Calu3 (cell line): ENCODE measurements at places on chromosomes 2 and 18. TPM values are rescaled to one million over a fixed set of nuclear protein-coding genes. Genes with fewer than 3 reads are reported as not detected.

Gene CYP27A1
- total RNA-seq = 11.8 and 12.2 TPM in 2 replicates

Gene MSGN1
- not detected in 2 replicates for total RNA-seq

Gene ELP2
- 75.8 and 82.2 TPM in 2 replicates for total RNA-seq

Gene NEU2
- not detected in 2 replicates for total RNA-seq

Gene LIMS2
- total RNA-seq = 0.31 TPM in 1 of 2 replicates, not detected in the other

Gene SLC9A4
- 0.12 and 0.22 TPM in 2 replicates for total RNA-seq

Gene INPP5D
- not detected in 2 replicates for total RNA-seq

Gene INHBB
- not detected in 2 replicates for total RNA-seq

Gene GAL3ST2
- total RNA-seq = 0.27 TPM in 1 of 2 replicates, not detected in the other

Gene CD8B
- not detected in 2 replicates for total RNA-seq

Gene CFAP221
- 9.5 and 10.0 TPM in 2 replicates for total RNA-seq

DNA sequence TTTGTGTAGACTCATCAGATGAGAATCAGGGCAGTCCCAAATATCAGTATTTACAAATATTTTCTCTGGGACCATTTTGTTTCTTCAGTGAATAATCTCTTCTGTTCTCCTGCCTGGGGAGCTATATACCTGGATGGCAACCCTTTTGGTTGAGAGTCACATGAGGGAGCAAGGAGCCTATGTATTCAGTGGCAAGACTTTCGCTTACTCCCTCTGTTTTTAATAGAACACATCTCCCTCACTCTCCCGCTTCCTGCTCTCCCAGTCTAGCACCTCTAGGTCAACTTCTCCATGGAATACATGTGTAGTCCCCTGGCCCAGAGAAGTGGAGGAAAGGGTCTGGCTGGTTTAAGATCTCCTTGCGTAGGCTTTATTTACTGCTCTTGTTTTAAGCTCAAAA is 600.3 kb downstream of the CCDC85A start:
- H3K4me3 ChIP-seq = no peak overlapping the region
- no peaks in the 10 kb centered on the region for H3K27me3 ChIP-seq
- no peaks in the 10 kb centered on the region for H3K36me3 ChIP-seq
- DNase-seq = no peak

DNA sequence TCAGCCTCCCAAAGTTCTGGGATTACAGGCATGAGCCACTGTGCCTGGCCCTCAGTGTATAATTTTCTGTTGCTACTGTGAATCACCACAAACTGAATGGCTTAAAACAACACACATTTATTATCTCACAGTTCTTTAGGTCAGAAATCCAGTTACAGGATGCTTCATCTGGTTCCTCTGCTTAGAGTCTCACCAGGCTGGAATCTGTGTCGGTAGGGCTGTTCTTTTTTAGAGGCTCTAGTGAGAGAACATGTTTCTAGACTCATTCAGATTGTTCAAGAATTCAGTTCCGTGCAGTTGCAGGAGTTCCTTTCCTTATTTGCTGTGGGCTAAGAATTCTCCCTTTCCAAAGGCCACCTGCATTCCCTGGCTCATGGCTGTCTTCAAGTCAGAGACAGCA is 22.2 kb downstream of the CCDC121 start:
- no peaks in the 10 kb centered on the region for H3K4me1 ChIP-seq
- H3K4me3 ChIP-seq = no peak overlapping the region
- no peak overlapping the region for H3K27ac ChIP-seq
- H3K36me3 ChIP-seq = peaks cover 21% of the 10 kb centered on the region
- DNase-seq = no peak

DNA sequence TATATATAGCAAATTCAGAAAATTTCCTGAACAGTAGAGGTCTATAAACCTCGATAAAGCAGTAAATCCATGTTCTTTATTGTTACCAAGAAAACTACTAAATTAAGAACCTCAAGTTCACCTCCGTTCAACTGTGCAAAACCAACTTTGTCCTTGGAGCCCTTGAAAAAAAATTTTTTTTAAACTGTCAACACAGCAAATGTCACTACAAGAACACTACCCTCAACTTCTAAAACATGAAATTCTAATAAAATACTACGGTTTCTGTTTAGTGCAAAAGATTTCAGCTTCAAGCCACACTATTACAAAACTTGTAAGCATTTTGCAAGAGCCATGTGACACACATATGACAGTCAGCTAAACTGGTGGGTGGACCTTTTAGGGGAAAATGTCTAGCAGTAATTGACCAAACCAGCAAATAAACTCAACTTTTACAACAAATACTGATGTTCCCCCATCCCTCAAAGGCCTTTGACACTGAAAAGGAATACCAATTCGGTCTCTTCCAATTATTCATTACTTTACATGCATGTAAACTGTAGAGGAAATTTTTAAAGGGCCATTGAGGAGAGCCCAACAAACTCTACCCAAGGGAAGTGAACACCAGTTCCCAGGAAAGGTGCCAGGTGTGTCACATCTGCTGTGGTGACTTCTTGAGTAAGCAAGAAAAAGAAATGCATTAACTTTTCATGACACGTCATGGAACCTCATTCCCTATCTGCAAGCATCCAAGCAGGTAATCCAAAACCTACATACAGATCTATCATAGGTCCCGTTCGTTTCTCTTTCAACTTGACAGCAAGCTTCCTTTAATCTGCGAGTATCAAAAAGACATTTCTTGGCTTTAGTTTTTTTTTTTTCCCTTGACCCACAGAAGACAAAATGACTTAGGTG is 1.4 kb downstream of the RAB1A start:
- H3K36me3 ChIP-seq = peaks cover 30% of the 10 kb centered on the region
- no peaks in the 10 kb centered on the region for H3K27me3 ChIP-seq
- DNase-seq = no peak

GRCh38 chr2:191578031-191578430 is 99.9 kb upstream of the NABP1 start:
- no peak overlapping the region for H3K27ac ChIP-seq
- H3K4me1 ChIP-seq = peaks cover 24% of the 10 kb centered on the region
- no peak for DNase-seq
- H3K27me3 ChIP-seq = no peaks in the 10 kb centered on the region
- no peak overlapping the region for H3K4me3 ChIP-seq
- no peaks in the 10 kb centered on the region for H3K36me3 ChIP-seq

GRCh38 chr2:237674731-237675276 is 47.4 kb downstream of the LRRFIP1 start:
- peak; percentile 73 for DNase-seq
- peaks cover 19% of the 10 kb centered on the region for H3K27me3 ChIP-seq
- peaks cover 15% of the 10 kb centered on the region for H3K36me3 ChIP-seq

DNA sequence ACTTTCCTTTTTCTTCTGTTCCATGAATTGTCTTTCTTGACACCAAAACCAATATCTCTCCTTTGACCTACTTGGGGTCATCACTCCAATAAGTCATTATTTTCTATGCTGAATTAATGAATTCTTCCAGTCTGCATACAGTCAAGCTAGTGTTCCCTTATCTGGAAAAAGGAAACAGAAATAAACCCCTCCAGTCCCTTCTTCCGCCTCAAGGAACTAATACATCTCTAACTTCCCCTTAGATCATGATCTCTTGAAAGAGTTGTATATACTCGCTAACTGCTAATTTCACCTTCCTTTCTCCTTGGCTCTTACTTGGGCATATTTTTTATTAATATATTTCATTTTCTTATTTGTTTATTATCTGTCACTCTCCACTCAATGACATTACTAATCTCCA is 7.3 kb upstream of the ARHGAP15 start:
- H3K27me3 ChIP-seq = no peaks in the 10 kb centered on the region
- DNase-seq = no peak
- no peak overlapping the region for H3K4me3 ChIP-seq
- H3K27ac ChIP-seq = no peak overlapping the region
- no peaks in the 10 kb centered on the region for H3K36me3 ChIP-seq

- H3K27me3 ChIP-seq = peaks cover 10% of the 10 kb centered on the region
- peak overlapping the region; percentile 0 for H3K4me3 ChIP-seq
- H3K4me1 ChIP-seq = peaks cover 47% of the 10 kb centered on the region
- peak; percentile 50 for DNase-seq
These were observed 142.0 kb downstream of the COPS8 start for GRCh38 chr2:237227592-237228280.

GRCh38 chr18:62258616-62259015 is 66.5 kb upstream of the TNFRSF11A start:
- no peaks in the 10 kb centered on the region for H3K27me3 ChIP-seq
- no peak overlapping the region for H3K27ac ChIP-seq
- peak; percentile 13 for DNase-seq
- H3K4me1 ChIP-seq = no peaks in the 10 kb centered on the region
- H3K4me3 ChIP-seq = no peak overlapping the region
- peaks cover 32% of the 10 kb centered on the region for H3K36me3 ChIP-seq

DNA sequence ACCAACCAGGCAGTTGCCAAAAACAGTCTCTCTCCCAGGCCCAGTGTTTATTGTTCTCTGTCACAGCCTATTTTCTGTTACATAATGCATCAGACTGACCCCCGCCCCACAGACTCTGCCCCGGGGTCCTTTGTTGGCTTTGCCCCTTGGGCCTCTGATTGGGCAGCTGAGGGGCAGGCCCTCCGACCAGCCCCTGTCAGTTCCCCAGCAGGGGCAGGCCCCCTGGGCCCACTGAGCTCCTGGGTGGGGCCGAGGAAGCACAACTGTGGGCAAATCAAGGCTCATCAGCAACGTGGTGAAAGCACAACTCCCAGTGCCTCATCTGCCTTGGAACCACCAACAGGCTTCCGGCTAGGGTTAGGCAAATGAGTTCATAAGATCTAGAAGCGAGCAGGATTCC is 160.1 kb upstream of the MYCN start:
- H3K4me3 ChIP-seq = no peak overlapping the region
- no peak for DNase-seq
- H3K4me1 ChIP-seq = peaks cover 16% of the 10 kb centered on the region
- no peaks in the 10 kb centered on the region for H3K36me3 ChIP-seq

- peaks cover 9% of the 10 kb centered on the region for H3K4me1 ChIP-seq
- no peak for DNase-seq
- no peaks in the 10 kb centered on the region for H3K27me3 ChIP-seq
These were observed 9.5 kb upstream of the CNNM3 start for GRCh38 chr2:96806468-96807126.

- H3K4me3 ChIP-seq = no peak overlapping the region
- no peaks in the 10 kb centered on the region for H3K27me3 ChIP-seq
These were observed 76.6 kb downstream of the RDH14 start for GRCh38 chr2:18483896-18484295.

GRCh38 chr2:110874453-110875383 is 142.3 kb downstream of the ACOXL start:
- H3K4me1 ChIP-seq = peaks cover 3% of the 10 kb centered on the region
- H3K4me3 ChIP-seq = no peak overlapping the region
- DNase-seq = no peak
- no peaks in the 10 kb centered on the region for H3K36me3 ChIP-seq

GRCh38 chr2:89845532-89845931 is 1154.1 kb downstream of the RPIA start:
- H3K27me3 ChIP-seq = peaks cover 16% of the 10 kb centered on the region
- no peak overlapping the region for H3K4me3 ChIP-seq
- DNase-seq = no peak
- no peaks in the 10 kb centered on the region for H3K36me3 ChIP-seq

DNA sequence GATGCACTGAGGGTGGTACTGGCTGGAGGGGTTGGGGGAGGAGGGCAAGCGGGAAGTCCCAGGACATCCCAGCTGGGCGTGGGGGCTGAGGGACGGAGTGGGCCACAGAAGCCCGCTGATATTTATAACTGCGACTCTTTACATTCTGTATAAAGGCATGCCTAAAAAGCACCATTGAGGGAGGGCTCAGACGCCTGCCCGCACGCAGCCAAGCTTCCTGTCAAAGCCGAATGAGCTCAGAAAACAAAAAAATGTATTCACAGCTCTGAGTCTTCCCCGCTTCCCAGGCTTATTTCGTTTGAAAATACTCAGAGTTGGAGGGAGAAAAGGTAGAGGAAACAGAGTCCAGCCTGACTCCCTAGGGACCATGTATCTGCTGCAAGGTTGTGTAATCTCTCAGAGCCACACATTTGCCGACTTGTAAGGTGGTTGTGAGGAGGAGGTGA is 170.1 kb upstream of the HAAO start:
- no peak overlapping the region for H3K4me3 ChIP-seq
- no peak for DNase-seq
- no peak overlapping the region for H3K27ac ChIP-seq
- no peaks in the 10 kb centered on the region for H3K27me3 ChIP-seq

DNA sequence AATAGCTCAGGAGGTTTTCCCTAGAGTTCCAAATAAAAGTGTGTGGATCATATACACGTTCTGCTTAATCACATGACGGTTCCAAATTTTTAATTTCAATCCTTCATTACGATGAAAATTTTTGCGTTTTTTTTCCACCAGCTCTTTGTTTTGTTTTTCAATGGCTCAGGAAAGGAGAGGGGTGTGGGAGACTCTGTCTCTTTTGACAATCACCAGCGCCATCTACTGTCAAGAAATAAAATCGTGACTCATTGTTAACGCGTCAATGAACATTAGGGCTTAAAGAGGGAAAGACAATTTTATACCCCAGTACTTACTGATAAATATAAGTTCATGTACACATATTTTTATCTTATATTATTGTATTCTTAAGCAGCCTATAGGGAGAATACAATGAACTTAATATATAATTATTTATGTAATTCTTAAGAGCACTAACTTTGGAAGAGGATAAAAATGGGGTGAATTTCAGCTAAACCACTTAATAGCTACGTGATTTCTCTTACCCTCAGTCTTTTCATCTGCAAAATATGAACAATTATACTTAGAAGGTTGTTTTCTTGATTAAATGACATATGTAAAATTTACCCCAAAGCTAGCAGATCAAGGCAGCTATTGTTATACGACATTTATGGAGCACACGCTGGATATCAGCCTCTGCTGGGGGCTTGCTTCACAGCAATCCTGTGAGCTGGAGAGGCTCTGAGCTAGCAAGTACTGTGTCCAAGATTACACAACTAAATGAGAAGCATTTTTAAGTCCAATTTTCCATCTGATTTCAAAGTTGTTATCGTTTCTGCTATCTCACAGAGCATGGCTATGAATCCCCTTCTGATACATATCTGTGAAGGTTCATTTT is 47.4 kb upstream of the RMDN2 start:
- H3K4me1 ChIP-seq = peaks cover 26% of the 10 kb centered on the region
- H3K36me3 ChIP-seq = no peaks in the 10 kb centered on the region
- no peak overlapping the region for H3K4me3 ChIP-seq
- peak; percentile 47 for DNase-seq
- H3K27ac ChIP-seq = no peak overlapping the region

DNA sequence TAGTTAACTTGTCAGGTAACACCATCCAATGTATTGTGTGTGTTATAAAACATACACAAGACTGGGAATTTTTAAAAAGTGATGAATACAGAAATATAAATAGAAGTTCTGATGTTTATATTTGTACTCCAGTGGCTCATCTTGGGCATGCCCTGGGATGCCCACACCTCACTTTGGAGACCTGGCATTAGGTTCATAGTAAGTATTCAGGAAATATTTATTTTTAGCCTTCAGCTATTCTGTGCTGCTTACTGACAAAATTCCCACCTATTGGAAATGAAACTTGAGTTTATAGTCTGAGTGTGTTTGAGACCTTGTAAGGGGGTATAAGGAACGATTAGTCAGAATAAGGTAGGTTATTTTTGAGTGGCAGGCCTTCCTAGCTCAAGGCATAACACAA is 67.5 kb downstream of the MYO1B start:
- H3K27ac ChIP-seq = peak overlapping the region; percentile 97
- H3K4me3 ChIP-seq = no peak overlapping the region
- peaks cover 9% of the 10 kb centered on the region for H3K4me1 ChIP-seq
- H3K27me3 ChIP-seq = no peaks in the 10 kb centered on the region
- no peak for DNase-seq

GRCh38 chr2:200455958-200456421 is 53.9 kb downstream of the KCTD18 start:
- no peaks in the 10 kb centered on the region for H3K27me3 ChIP-seq
- peaks cover 51% of the 10 kb centered on the region for H3K36me3 ChIP-seq
- H3K4me1 ChIP-seq = peaks cover 7% of the 10 kb centered on the region
- no peak overlapping the region for H3K4me3 ChIP-seq
- no peak overlapping the region for H3K27ac ChIP-seq
